ENCODE measurements at places on chromosomes 7 and 10. TPM values are rescaled to one million over a fixed set of nuclear protein-coding genes. Genes with fewer than 3 reads are reported as not detected.

DNA sequence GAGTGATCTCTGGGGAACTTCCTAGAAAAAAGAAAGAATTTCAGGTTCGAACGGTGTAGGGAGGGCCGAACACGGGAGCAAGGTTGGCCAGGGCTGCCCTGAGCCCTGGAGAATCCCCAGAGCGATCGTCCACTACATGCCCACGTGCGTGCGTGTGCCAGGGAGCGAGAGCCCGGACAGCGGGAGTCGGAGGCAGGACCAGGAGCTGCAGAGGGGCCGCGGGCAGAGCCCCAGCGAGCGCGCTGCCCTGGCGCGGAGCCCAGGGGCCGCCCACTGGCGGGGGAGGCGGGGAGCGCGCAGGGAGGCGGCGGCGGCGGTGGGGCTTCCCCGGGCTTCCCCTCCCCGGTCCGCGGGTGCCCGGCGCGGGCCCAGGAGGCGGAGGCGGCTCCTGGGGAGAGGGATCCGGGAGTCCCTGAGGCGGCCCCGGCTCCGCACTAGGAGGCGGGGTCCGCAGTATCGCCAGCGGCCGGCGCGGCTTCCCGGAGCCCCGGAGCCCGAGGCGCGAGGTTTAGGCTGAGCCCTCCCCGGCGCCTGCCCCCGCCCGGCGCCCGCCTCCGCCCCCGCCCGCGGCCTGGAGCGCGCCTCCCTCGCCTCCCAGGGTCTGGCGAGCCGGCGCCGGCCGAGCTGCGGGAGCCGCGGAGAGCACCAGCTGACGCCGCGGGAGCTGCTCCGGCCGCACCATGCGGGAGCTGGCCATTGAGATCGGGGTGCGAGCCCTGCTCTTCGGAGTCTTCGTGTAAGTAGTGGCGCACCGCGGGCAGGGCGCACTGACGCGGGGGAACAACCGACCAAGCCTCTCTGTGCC is at the start of gene PLPP4:
PLPP4 (plus strand) TSS at position 602 of the 805 bp plus-strand sequence; CDS start at position 681, 79 bp downstream.
- peaks cover 12% of the 10 kb centered on the region for H3K4me1 ChIP-seq
- no peaks in the 10 kb centered on the region for H3K36me3 ChIP-seq
- H3K27me3 ChIP-seq, result no peaks in the 10 kb centered on the region
- H3K4me3 ChIP-seq, result peak within 1 kb of the TSS; percentile 53
- peak; percentile 65 for DNase-seq

The ADD3 gene
- total RNA-seq, result 24.5 TPM

The CYP2C18 gene
- total RNA-seq, result 0.93 TPM

DNA sequence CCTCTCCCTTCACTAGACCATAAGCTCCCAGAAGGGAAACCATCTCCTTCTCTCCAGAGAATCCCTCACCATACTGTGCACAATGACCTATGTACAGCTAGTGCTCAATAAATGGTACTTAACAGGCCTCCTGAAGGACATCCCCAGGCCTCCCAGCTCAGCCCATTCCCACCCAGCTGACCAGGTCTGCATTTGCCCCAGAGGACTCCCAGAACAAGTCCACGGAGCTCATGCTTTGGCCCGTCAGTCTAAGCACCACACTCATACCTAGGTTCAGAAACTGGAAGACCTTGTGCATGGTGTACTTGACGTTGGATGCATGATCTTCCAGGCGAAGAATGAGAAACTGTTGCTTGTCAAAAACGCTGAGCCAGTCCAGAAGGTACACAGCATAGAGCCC is 81.3 kb downstream of the CHST15 start:
- H3K4me1 ChIP-seq, result no peaks in the 10 kb centered on the region
- no peaks in the 10 kb centered on the region for H3K36me3 ChIP-seq
- no peaks in the 10 kb centered on the region for H3K27me3 ChIP-seq
- H3K4me3 ChIP-seq, result no peak overlapping the region

DNA sequence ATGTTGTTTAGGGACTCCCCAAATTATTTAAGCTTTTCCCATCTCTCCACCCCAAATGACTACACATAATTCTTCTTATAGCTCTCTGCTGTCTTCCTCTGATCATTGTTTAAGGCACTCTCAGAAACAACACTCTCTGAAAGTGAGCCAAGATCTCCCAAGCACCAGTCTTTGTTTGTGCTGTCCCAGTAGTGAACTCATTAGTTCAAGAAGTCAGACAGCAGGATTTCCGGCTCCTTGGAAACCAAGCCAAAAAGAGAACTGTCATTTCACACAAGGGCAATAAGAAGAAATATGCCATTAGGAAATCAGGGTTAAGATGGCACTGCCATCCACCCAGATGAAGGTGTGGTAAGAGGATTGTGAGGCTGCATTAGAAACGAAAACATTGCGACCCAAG is 83.1 kb downstream of the FZD1 start:
- H3K27me3 ChIP-seq, result no peaks in the 10 kb centered on the region
- DNase-seq, result no peak
- H3K36me3 ChIP-seq, result no peaks in the 10 kb centered on the region
- no peak overlapping the region for H3K27ac ChIP-seq

All from liver (tissue), 10 donors.